T-helper 2 cell treated with Interferon-gamma antibody and Interleukin-4, amounts not matched to agents 5 μg/mL and 100 μg/mL, for 36 hours (primary cell): ENCODE measurements at places on chromosomes 2 and 18.
A peak's percentile ranks its signal among the peaks of the same experiment; 100 is the strongest.

- no peak overlapping the region for H3K4me3 ChIP-seq
- H3K27ac ChIP-seq: no peak overlapping the region
- H3K4me1 ChIP-seq: no peaks in the 10 kb centered on the region
These were observed 364.4 kb downstream of the ZNF521 start for GRCh38 chr18:24987303-24988252.

DNA sequence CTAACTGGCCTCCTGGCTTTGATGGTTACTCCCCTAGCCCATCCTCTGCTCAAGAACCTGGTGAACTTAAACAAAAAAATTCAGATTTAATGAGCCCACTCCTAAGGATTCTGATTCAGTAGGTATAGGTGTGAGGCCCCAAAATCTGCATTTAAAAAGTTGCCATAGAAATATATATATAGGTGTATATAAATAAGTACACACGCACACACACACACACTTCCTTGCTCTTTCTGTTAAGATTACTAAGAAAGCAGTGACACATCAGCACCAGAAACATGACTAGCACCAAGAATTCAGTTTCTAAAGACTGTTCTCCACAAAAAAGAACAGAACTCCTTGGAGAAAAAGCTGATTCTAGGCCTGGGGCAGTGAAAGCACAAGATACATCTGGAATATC lies 17.8 kb downstream of the EML6 start:
- no peaks in the 10 kb centered on the region for H3K4me1 ChIP-seq
- no peak for DNase-seq
- no peak overlapping the region for H3K27ac ChIP-seq
- no peaks in the 10 kb centered on the region for H3K36me3 ChIP-seq

GRCh38 chr2:29314816-29315571 lies 199.8 kb downstream of the CLIP4 start:
- H3K27ac ChIP-seq: peak overlapping the region; percentile 81
- peak; percentile 62 for DNase-seq
- no peaks in the 10 kb centered on the region for H3K36me3 ChIP-seq
- H3K4me3 ChIP-seq: peak overlapping the region; percentile 56
- H3K4me1 ChIP-seq: peaks cover 49% of the 10 kb centered on the region

DNA sequence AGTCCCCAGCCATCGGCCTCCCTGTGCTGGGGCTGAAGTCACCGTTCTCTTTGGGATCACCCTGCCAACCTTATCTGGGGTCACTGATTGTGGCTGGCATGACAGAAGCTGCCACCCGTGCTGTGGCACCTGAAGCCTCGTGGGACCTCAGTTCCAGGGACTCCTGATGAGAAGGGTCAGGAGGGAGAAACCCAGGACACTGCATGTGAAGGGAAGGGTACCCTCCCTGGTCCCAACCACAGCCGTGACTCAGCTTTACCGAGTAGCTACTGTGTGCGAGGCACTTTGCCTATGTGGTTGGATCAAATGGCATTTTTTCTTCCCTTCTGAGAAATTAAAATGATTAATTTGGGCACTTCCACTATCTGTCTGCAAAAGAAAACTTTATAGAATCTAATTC lies 64.4 kb downstream of the SP110 start:
- H3K27me3 ChIP-seq: no peaks in the 10 kb centered on the region
- peak; percentile 19 for DNase-seq
- no peaks in the 10 kb centered on the region for H3K36me3 ChIP-seq

- no peak for DNase-seq
- H3K4me1 ChIP-seq: no peaks in the 10 kb centered on the region
- no peak overlapping the region for H3K4me3 ChIP-seq
- H3K27me3 ChIP-seq: no peaks in the 10 kb centered on the region
- H3K36me3 ChIP-seq: no peaks in the 10 kb centered on the region
These were observed 840.6 kb upstream of the SALL3 start for GRCh38 chr18:78138983-78139496.

- H3K27me3 ChIP-seq: no peaks in the 10 kb centered on the region
- DNase-seq: no peak
- no peak overlapping the region for H3K4me3 ChIP-seq
- H3K4me1 ChIP-seq: no peaks in the 10 kb centered on the region
These were observed 229.1 kb upstream of the RBBP8 start for GRCh38 chr18:22703883-22704585.

GRCh38 chr2:234076451-234076850 lies 25.9 kb downstream of the SPP2 start:
- peaks cover 9% of the 10 kb centered on the region for H3K27me3 ChIP-seq
- no peak for DNase-seq
- H3K36me3 ChIP-seq: no peaks in the 10 kb centered on the region
- peaks cover 3% of the 10 kb centered on the region for H3K4me1 ChIP-seq

DNA sequence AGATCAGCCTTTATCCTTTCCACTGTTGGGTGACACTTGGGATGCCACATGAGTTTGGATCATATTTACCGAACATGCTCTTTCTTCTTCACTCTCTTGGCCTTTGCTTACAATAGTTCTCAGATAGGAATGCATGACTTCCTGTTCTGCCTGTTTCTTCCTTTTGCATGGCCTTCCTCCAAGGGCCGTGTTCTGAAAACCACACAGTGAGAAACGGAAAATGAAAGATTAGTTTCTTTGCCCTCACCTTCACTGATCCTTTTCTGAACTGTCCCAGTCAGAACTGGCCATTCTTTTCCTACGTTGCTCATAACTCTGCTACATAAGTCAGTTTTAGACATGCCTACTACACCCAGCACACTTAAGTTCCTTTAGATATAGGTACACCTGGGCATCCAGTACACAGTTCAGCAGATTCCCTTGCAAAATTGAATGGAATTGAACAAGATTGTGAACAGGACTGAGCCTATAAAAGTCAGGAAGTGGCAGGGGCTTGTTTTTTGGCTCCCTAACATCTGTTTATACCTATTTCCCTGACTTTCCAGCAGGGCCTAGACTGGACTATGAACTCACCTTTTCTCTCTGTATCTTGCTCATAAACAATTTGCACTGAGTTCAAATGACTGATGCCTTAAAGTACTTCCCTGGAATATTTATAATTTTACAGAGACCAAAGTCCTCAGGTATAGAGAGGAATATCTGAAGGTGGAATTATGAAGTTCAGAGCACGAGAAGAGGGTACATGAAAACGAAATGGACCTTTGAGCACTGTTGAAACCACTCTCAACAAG lies 186.4 kb upstream of the ST6GAL2 start:
- H3K27ac ChIP-seq: no peak overlapping the region
- no peaks in the 10 kb centered on the region for H3K36me3 ChIP-seq
- no peak for DNase-seq
- no peaks in the 10 kb centered on the region for H3K27me3 ChIP-seq
- H3K4me3 ChIP-seq: no peak overlapping the region
- no peaks in the 10 kb centered on the region for H3K4me1 ChIP-seq

DNA sequence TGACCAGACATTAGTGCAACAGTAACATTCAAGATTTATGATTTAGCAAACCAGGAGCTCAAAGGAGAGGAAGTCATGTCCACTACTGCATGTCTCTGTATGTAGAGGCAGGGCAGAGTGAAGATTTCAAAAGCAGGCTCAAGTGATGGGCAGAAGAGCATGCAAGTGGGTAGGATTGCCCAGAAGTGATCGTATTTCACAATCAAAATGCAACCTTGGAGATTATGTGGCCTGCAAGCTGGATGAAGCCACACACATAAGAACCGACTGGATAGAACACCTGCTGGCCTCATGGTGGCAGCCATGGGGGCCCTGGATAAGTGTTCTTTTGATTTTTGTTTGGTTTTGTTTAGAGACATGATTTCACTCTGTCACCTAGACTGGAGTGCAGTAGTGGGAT lies 286.8 kb upstream of the RAB12 start:
- no peak overlapping the region for H3K4me3 ChIP-seq
- H3K36me3 ChIP-seq: no peaks in the 10 kb centered on the region

DNA sequence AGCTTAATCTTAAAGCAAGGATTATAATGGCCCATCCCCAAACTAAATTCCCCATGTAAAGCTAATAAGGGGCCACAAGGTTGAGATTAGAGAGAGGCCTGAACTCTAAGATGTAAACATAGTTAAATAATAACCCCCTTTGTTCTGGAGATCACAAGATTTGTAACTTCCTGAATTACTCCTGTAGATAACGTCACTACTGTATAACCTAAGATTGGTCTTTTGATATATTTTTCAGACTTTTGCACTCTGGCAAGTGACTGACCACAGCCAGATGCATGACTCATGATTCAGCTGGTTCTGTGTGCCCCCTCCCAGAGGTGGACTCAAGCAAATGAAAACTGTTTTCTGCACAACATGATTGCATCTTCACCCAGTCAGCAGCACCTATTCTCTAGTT lies 686.0 kb upstream of the DDX18 start:
- no peaks in the 10 kb centered on the region for H3K27me3 ChIP-seq
- no peaks in the 10 kb centered on the region for H3K4me1 ChIP-seq
- no peak overlapping the region for H3K4me3 ChIP-seq
- H3K36me3 ChIP-seq: no peaks in the 10 kb centered on the region
- no peak overlapping the region for H3K27ac ChIP-seq
- DNase-seq: no peak

- no peak overlapping the region for H3K27ac ChIP-seq
- no peak overlapping the region for H3K4me3 ChIP-seq
- H3K36me3 ChIP-seq: no peaks in the 10 kb centered on the region
- no peaks in the 10 kb centered on the region for H3K27me3 ChIP-seq
- DNase-seq: no peak
These were observed 404.8 kb downstream of the LNPK start for GRCh38 chr2:175597286-175597685.

GRCh38 chr2:17763641-17764333 lies 9.8 kb downstream of the GEN1 start:
- H3K27ac ChIP-seq: no peak overlapping the region
- H3K4me3 ChIP-seq: no peak overlapping the region
- H3K4me1 ChIP-seq: peaks cover 6% of the 10 kb centered on the region
- no peaks in the 10 kb centered on the region for H3K27me3 ChIP-seq
- H3K36me3 ChIP-seq: peaks cover 33% of the 10 kb centered on the region

DNA sequence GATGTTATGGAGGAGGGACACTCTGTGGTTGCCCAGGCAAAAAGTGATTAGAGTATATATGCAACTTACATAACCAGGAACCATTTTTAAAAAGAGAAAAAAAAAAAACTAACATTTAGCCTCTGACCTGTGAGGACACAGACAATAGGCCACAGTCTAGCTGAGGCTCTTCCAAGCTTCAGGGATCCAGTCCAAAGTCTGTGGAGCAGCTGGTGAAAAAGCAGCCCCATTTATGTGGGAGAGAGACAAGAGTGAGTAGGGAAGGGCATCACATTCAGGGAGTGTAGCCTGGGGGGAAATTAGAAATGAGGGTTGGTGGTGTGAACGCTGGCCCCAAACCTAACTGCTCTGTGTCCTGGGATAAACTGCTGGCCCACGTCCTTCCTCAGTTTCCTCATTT lies 122.8 kb downstream of the MYO5B start:
- no peaks in the 10 kb centered on the region for H3K36me3 ChIP-seq
- peaks cover 2% of the 10 kb centered on the region for H3K4me1 ChIP-seq
- peaks cover 3% of the 10 kb centered on the region for H3K27me3 ChIP-seq
- no peak overlapping the region for H3K4me3 ChIP-seq

GRCh38 chr18:48161191-48161910 lies 230.9 kb upstream of the SMAD2 start:
- no peaks in the 10 kb centered on the region for H3K36me3 ChIP-seq
- peaks cover 47% of the 10 kb centered on the region for H3K27me3 ChIP-seq
- peak; percentile 66 for DNase-seq
- H3K27ac ChIP-seq: no peak overlapping the region
- no peaks in the 10 kb centered on the region for H3K4me1 ChIP-seq

DNA sequence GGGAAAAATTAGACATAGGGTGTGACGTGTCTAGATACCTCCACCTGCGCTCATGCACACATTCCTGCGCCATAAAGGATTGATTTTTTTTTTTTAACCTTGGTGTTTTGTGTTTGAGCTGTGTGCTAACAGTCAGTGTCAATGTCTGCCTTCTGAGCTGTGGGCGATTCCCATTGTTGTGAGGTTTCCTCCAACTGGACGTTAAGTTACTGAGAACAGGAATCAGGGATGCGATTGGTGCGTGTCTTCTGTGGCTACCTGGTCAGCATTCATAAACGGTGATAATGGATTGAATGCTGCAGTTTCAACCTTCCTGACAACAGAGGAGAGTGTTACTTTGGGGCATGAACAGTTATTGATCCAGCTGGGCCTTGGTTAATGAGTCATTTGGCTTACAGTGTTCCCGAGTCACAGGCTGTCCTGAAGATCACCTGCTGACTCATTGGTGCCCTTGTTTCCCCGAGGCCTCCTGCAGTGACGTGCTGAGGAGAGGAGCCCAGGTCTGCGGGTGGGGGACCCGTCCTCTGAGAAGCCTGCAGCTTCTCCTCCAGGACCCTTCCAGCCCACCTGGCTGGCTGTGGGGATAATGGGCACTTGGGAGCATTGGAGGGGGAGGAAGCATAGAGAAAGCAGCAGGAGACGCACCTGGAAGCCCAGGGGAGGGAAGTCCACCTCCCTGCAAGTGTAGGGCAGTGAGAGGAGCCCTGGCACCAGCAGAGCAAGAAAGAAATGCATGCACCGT lies 25.8 kb upstream of the CABYR start:
- H3K4me1 ChIP-seq: peaks cover 12% of the 10 kb centered on the region
- DNase-seq: no peak
- H3K4me3 ChIP-seq: no peak overlapping the region

DNA sequence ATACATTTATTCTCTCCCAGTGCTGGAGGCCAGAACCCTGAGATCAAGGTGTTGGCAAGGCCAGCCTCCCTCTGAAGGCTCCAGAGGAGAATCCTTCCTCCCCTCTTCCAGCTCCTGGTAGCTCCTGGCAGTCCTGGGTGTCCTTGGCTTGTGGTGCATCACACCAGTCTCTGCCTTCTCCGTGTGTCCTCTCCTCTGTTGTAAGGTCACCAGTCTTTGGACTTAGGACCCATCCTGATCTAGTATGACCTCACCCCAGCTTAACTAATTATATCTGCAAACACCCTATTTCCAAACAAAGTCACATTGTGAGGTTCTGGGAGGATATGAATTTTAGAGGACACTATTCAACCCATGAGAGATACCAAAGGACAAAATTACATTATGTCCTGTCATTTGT lies 31.1 kb downstream of the TSHZ1 start:
- peaks cover 6% of the 10 kb centered on the region for H3K36me3 ChIP-seq
- no peaks in the 10 kb centered on the region for H3K27me3 ChIP-seq
- H3K4me1 ChIP-seq: peaks cover 11% of the 10 kb centered on the region
- H3K4me3 ChIP-seq: no peak overlapping the region

DNA sequence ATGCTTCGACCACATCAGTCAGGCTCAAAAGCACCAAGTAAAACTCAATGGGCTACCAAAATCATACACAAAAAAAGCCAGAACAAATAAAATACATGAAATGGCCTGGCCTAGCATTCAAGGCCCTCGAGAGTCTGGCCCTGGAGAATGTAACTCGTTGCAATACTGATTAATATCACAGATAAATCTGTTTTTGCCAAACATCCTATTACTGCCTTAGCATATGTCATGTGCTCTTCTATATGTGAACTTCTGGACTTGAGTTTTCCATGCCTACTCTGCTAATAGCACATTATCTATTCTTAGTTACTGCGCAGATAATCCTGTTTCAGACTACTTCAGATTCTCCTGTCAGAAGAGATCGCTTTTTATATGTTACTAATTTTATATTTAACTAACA lies 250.7 kb upstream of the SMAD7 start:
- H3K27ac ChIP-seq: no peak overlapping the region
- DNase-seq: no peak
- peaks cover 6% of the 10 kb centered on the region for H3K36me3 ChIP-seq
- no peak overlapping the region for H3K4me3 ChIP-seq
- H3K27me3 ChIP-seq: no peaks in the 10 kb centered on the region
- peaks cover 7% of the 10 kb centered on the region for H3K4me1 ChIP-seq
